Lung (tissue), 17 donors: ENCODE measurements at places on chromosomes 16 and 17. TPM values are rescaled to one million over a fixed set of nuclear protein-coding genes. Genes with fewer than 3 reads are reported as not detected.

Gene PRR15L
- total RNA-seq = 86.9 TPM

Gene NFE2L1
- total RNA-seq = 135 TPM

Gene SHMT1
- 14.2 TPM for total RNA-seq

DNA sequence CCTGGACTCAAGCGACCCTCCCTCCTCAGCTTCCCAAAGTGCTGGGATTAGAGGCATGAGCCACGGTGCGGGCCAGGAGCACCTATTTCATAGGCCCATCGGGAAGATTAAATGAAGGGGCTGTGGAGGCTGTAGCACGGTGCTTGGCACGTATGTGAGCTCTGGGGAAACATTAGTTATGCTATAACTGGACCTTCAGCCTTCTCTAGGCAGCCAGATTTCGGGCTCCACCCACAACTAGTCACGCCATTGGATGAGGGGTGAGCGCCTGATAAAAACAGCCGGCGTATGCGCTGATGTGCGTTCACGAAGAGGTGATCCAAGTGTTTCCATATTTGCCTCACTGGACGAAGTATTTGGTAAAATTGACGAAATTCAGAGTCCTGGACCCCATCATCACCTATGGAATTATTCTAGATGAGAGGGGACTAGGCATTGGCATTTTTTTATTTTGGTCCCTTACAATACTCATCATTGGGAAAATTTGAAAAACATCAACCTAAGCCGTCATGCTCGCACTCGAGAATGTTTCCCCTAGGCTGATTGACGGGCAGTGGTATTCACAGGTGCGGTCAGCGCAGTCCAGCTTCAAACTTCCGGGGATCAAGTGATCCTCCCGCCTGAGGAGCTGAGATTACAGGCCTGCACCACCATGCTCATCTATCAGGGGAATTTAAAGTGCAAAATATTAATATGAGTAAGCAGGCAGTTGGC lies 1.8 kb upstream of the ANKRD11 start:
- no peaks in the 10 kb centered on the region for H3K36me3 ChIP-seq
- peaks cover 20% of the 10 kb centered on the region for H3K4me1 ChIP-seq
- H3K27ac ChIP-seq = peak overlapping the region; percentile 18
- DNase-seq = no peak

DNA sequence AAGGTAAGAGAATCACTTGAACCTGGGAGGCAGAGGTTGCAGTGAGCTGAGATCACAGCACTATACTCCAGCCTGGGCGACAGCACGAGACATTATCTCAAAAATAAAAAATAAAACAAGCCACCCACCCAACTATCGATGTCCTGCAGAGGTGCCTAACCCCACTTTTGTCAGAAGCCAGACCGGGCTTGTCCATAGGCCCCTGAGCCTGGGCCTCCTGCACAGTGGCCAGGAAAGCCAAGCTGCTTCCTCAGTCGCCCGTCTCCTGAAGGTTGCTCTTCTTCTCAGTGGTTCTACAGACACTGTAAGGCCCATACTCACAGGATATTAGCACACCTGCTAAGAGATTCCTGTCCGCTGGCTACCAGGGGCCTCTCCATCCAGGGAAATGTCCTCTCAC lies 11.2 kb downstream of the CES2 start:
- no peak overlapping the region for H3K27ac ChIP-seq
- no peaks in the 10 kb centered on the region for H3K27me3 ChIP-seq
- H3K36me3 ChIP-seq = peaks cover 8% of the 10 kb centered on the region
- no peak for DNase-seq
